ENCODE measurements at places on chromosomes 2 and 18.

DNA sequence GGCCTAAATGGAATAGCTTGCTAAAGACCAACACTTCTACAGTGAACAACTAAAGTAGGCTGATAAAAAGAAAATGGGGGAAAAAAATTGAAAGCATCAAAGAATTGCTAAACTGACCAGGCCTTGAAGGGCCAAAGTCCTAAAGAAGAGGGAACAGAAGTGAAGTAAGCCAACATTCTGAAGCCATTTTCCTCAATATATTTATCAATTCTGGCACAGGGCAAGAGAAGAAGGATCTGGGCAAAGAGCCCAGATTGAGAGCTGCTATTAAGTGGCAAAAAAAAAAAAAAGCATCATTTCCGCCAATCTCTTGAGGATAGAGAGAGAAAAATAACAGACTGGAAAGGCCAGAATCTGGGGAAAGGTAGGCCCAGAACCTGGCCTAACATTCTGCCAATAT lies 25.7 kb downstream of the FANCL start:
- DNase-seq, result no peak

DNA sequence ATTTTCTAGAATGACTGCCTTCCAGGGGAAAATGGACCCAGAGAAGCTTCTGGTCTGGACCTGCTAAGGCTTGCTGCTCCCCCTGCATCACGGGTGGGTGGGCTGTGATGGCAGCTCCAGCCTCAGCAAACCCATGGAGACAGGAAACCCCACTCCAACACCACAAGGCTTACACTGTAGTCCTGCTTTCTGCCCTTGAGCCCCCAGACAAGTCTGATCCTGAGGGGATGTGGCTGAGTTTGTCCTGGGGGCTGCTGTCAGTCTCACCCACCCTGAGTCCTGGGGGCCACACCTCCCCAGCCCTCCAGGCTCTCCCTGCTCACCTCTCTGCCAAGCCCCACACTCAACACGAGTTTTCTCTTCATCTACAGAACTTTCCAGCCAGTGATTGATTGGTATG lies 279.4 kb downstream of the EIPR1 start:
- no peak for DNase-seq

DNA sequence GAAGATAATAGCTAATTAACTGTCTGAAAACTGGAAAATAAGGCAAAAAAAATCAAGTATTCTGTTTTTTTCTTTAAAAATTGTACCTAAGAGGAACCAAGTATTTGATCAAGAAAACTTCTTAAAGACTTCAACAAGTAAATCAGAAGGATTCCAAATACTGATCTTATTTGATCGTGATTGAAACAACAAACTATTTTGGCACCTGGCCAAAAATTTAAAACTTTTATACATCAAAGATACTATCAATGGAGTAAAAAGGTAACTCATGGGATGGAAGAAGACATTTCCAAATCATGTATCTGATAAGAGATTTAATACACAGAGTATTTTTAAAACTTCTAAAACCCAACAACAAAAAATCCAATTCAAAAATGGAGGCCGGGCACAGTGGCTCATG lies 46.7 kb downstream of the CFAP210 start:
- no peak for DNase-seq

DNA sequence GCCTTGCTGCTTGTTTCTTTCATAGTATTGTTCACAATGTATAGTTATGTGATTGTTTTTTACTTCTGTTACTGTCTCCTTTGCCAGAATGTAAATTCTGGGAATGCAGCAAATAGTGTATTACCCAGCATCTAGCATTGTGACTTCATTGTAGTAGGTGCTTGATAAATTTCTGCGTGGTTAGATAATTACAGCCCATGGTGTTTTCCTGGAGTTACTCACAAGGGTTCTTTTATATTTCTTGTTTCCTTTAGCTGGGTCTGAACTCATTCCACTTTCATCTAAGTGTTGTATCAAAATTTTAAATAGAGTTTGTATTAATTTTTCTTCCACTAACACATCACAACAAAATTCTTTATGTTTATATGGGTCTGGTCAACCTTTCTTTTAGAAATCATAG lies 132.6 kb downstream of the MAP4K4 start:
- no peak for DNase-seq

DNA sequence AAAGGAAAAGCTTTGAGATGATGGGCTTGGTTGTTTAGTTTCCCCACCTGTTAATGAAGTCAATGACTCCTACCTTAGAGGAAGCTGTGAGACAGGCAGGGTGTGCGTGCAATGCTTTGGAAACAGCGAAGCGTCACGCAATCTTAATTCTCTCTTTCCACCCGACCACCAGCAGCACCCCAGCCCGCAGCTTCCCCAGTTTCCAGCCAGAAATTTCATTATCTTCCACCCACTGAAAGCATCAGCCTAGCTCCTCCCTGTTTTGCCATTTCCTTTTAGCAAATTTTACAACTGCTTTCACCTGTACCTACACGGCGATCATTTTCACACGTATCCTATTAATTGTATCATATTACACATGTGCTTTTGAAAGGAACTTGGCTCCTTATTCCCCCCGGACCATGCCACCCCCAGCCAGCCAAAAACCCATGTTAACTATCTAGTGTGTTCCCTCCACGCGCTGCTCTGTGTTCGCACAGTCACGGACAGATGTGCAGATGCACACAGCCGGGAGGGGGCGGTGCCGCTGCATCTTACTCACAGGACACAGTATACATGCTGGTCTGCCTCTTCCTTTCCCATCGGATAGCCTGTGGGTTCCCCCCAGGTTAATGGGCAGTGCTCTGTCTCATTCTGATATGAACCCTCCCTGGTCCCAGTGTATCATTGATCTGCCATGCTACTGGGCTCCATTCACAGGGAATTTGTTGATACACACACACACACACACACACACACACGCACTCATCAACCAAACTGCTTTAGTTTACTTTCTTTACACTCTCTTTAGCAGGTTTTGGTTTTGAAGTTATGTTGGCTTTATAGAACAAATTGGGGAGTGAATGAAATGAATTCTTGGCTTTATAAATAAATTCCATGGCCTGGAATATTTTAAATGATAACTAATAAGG lies 22.4 kb downstream of the CYP27C1 start:
- no peak for DNase-seq

GRCh38 chr18:49322765-49323490 lies 137.5 kb downstream of the DYM start:
- DNase-seq, result no peak

GRCh38 chr18:3869848-3870247 lies 419.9 kb downstream of the TGIF1 start:
- no peak for DNase-seq

DNA sequence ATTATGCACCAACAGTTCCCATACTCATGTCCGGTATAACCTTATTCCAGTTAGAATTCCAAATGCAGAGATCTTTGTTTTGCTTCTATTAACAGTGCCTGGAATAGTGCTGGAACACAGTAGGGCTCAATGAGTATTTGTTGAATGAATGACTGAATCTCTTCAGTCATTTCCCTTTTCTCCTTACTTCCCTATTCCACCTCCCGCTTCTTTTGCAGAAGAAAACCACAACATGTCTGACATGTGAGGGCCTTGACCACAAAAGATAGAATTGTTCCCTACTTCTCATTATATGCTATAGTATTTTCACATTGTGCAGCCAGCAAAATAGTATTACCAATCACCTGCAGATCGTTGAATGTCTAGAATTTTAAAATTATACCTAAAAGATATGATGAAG lies 19.5 kb upstream of the HNRNPLL start:
- no peak for DNase-seq
